Activated CD8-positive, alpha-beta T cell treated with anti-CD3 and anti-CD28 coated beads, Interleukin-2, amount 10 ng/mL, durations not matched to agents 7 days and 5 days (primary cell): ENCODE measurements at places on chromosomes 1 and 21. TPM values are rescaled to one million over a fixed set of nuclear protein-coding genes. Genes with fewer than 3 reads are reported as not detected.

SLFNL1 gene
- total RNA-seq = 0.29 TPM

GBP6 gene
- total RNA-seq = 0.10 TPM

DNA sequence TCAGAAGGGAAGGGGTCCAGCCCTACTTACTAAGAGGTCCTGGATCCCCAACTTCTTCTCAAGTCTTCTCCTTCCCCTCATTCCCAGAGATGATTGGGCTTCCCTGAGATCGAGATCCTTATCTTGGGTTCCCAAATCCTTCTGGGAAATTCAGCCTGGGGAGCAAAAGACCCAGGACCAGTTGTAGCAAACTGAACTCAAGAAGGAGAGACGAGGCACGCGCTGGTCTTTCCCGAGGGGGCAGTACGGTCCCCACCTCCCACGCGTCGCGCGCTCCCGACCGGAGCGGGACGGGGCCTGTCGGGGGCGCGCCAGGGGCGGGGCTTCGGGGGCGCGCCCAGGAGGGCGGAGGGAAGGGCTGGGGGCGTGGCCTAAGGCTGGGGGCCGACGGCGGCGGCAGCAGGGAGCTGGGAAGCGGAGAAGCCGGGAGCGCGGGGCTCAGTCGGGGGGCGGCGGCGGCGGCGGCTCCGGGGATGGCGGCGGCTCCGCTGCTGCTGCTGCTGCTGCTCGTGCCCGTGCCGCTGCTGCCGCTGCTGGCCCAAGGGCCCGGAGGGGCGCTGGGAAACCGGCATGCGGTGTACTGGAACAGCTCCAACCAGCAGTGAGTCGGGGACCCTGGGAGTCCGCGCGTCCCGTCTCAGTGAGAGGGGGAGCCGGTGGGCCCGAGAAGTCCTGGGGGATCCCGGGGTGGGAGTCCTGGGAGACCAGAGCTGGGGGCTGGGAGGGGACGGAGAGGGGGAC is at the start of gene EFNA3:
EFNA3 (plus strand) TSS at position 369 of the 741 bp plus-strand sequence; CDS start at position 474, 105 bp downstream.
- H3K4me3 ChIP-seq = peak within 1 kb of the TSS; percentile 59
- peaks cover 69% of the 10 kb centered on the region for H3K4me1 ChIP-seq
- peaks cover 3% of the 10 kb centered on the region for H3K36me3 ChIP-seq
- peaks cover 39% of the 10 kb centered on the region for H3K27me3 ChIP-seq
- H3K27ac ChIP-seq = peak within 1 kb of the TSS; percentile 56

DNA sequence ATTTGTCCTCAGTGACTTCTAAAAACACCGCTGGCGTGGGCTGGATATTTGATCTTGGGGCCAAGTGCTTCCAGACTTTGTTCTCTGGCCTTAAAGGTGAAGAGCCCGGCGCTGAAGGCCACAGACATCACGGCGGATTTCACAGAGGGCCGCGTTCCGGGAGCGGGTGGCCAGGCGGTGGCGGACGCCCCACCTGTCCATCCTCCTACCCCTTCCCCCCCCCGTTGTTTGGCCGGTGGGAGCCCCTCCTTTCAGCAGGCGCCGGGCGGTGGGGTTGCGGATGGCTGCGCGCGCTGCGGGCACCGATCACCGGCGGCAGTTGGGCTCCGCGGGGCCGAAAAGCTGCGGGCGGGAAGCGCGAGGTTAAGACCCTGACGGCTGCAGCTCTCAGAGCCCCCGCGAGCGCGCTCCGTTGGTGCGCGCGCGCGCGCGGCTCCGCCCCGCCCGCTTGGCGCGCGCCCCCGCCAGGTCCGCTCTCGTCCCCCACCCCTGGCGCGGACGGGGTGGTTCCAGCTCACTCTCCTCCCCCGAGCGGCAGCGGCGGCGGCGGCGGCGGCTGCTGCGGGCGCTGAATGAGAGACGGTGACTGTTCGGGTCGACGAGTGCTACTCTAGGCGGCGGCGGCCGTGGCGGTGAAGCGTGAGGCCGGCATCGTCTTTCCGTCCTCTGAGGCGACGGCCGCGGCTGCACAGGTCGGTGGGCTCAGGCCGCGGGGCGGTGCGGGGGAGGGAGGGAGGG is at the start of gene RALGPS2:
RALGPS2 (plus strand) TSS at position 517 of the 738 bp plus-strand sequence. CDS start 51,521 bp downstream, outside the sequence.
- peak; percentile 66 for DNase-seq
- peak within 1 kb of the TSS; percentile 82 for H3K4me3 ChIP-seq
- no peaks in the 10 kb centered on the region for H3K36me3 ChIP-seq
- H3K4me1 ChIP-seq = peaks cover 7% of the 10 kb centered on the region

- H3K27ac ChIP-seq = no peak overlapping the region
- DNase-seq = no peak
- no peaks in the 10 kb centered on the region for H3K4me1 ChIP-seq
Measured at GRCh38 chr21:29256126-29256910, 42.4 kb upstream of the BACH1 start.

DNA sequence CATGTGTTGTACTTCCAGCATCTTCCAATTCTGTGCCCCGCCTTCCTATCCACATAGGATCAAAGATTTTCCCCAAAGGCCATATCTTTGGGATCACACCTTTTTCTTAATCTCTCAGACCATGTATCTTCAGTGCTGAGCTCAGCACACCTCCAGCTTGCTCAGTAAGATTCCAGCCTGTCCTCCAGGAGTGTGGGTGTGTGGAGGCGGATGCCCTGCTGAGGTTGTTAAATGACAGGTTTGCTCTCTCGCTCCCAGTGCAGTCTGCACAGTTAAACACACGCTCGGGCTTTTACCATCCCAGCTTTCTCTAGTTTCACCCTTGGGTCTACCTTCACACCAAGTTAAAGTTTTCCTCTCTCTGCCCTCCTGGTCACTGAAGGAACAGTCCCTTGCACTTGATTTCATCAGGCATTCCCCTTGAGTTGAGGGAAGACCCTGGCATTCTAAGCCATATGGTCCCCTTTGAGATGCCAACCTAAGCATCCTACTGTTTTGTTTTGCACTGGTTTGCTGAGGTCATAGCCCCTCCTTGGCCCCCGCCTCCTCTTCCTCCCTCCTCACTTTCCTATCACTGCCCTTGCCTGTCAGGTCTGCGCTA is 13.7 kb downstream of the MYOG start:
- no peak overlapping the region for H3K4me3 ChIP-seq
- no peak overlapping the region for H3K27ac ChIP-seq
- H3K4me1 ChIP-seq = peaks cover 13% of the 10 kb centered on the region
- H3K36me3 ChIP-seq = peaks cover 6% of the 10 kb centered on the region
- H3K27me3 ChIP-seq = peaks cover 16% of the 10 kb centered on the region

DNA sequence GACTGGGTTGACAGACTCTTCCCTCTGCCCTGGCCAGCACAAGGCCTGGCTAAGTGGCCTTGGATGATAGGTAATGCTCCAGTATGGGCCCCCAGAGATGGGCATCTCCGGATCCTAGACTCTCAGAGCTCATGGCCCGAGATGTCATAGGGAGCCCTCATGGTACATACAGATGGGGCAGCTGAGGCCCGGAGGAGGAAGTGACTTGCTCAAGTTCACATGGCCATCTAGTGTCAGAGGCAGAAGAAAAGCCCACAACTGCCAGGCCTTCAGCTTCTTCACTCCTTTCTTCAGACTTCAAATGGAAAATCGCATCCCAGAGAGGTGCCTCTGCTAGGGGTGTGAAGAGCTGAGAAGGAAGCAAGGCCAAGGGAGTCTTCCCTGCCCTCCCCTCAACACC is 46.8 kb upstream of the SYNC start:
- H3K27ac ChIP-seq = no peak overlapping the region
- H3K36me3 ChIP-seq = no peaks in the 10 kb centered on the region
- H3K4me3 ChIP-seq = no peak overlapping the region
- peaks cover 27% of the 10 kb centered on the region for H3K27me3 ChIP-seq

DNA sequence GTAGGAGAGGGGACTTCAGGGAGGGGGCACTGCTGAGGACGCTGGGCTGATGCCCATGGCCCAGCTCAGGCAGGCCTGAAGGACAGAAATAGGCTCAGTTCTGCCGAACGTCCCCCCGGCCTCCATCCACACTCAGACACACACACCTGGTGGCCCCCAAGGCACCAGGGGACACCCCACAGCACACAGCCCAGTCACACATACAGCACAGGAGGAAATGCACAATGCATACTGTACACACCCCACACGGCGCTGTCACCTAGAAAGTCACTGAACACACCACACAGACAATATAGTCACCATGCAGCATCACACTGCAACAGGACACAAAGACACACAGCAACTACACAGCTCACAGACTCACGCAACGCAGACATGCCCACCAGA is 562 bp downstream of the SYTL1 start:
- H3K36me3 ChIP-seq = peaks cover 36% of the 10 kb centered on the region
- H3K4me1 ChIP-seq = peaks cover 54% of the 10 kb centered on the region
- H3K4me3 ChIP-seq = peak overlapping the region; percentile 91
- no peaks in the 10 kb centered on the region for H3K27me3 ChIP-seq

DNA sequence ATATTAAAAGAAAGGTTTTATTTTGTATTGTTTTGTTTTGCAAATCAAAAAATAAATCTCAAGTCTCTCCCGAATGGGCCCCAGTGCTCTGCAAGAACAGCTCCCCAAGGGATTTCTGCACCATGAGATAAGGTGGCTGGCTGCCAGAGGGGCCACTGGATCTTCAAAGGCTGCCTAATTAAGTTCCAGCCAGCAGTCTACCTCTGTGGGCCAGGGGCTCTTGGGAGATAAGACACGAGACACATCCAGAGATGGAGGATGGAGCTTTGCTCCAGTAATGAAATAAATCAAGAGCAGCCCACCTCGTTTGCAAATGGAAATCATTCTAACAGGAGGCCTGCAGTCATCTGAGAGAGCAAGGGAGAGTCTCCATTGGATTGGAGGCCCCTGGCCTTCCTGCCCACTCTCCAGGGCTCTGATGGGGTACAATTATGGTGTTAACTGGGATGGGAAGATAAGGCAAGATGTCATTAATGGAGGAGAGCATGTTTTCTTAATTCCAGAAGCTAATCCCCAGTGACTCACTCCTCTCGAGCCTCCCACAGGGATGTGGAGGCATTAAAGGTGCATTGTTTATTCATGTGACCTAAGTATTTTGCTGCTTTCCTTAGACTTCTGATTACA is 155.2 kb upstream of the KAZN start:
- H3K36me3 ChIP-seq = no peaks in the 10 kb centered on the region
- no peak overlapping the region for H3K4me3 ChIP-seq
- H3K27me3 ChIP-seq = no peaks in the 10 kb centered on the region
- DNase-seq = no peak
- no peak overlapping the region for H3K27ac ChIP-seq

GRCh38 chr1:98352378-98352777 is 309.1 kb upstream of the SNX7 start:
- H3K4me1 ChIP-seq = no peaks in the 10 kb centered on the region
- no peaks in the 10 kb centered on the region for H3K36me3 ChIP-seq
- DNase-seq = no peak
- no peak overlapping the region for H3K4me3 ChIP-seq
- no peak overlapping the region for H3K27ac ChIP-seq

GRCh38 chr1:245599371-245600174 is 444.8 kb downstream of the KIF26B start:
- H3K27ac ChIP-seq = no peak overlapping the region
- no peak overlapping the region for H3K4me3 ChIP-seq

DNA sequence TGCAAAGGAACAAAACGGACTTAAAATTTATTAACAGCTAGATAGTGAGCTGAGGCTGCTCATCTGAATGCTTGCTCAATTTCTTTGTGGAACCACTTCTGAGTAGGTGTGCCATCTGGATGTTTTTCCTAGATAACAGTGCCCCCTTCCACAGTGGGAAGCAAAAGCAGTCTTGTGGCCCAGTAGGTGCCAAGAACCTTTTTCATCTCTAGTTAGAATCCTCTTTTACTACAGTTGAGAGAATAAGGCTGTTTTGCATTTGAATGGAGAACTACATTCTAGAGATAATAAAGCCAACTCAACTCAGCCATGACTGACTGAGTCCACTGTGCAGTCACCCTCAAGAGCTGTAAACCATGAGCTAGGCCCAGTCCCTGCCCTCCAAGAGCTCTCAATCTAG is 13.3 kb downstream of the F3 start:
- peaks cover 19% of the 10 kb centered on the region for H3K27me3 ChIP-seq
- no peak overlapping the region for H3K4me3 ChIP-seq
- no peak for DNase-seq
- H3K27ac ChIP-seq = no peak overlapping the region
- H3K4me1 ChIP-seq = no peaks in the 10 kb centered on the region
- no peaks in the 10 kb centered on the region for H3K36me3 ChIP-seq

DNA sequence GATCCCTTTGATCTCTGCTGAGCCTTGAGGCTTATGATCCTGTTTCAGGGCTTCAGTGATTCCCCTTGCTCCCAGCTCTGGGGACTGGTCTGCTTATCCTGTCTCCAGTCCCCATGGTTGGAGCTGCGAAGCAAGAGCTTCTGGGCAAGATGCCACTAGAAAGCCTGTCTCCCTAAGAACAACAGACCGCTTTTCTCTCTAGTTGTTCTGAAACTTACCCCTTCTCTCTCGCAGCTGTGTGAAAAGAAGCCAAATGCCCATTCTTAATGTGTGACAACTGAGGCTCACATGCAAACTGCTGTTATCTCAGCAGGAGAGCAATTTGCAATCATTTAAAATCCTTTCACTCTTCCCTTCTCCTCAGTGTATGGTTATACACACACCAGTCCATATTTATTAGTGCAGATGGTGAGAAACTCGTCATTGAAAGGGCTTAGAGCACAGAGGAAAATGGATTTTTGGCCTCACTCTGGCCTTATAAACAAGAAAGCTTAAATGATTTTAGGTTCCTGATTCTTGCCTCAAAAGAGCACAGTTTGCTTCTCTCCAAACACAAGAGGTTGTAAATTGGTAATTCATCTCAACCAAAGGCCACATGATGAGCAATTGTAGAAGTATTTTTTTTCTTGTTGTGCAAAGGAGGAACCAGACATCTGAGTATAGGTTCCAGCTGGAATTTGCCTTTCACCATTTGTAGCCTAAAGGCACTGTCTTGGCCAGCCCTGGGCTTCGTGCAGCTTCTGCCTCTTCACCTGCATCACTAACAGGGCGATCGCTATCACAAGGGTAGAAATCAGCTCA is 179.2 kb upstream of the LMO4 start:
- H3K4me1 ChIP-seq = peaks cover 16% of the 10 kb centered on the region
- H3K36me3 ChIP-seq = no peaks in the 10 kb centered on the region
- H3K4me3 ChIP-seq = no peak overlapping the region
- peaks cover 42% of the 10 kb centered on the region for H3K27me3 ChIP-seq
- H3K27ac ChIP-seq = no peak overlapping the region
- no peak for DNase-seq

DNA sequence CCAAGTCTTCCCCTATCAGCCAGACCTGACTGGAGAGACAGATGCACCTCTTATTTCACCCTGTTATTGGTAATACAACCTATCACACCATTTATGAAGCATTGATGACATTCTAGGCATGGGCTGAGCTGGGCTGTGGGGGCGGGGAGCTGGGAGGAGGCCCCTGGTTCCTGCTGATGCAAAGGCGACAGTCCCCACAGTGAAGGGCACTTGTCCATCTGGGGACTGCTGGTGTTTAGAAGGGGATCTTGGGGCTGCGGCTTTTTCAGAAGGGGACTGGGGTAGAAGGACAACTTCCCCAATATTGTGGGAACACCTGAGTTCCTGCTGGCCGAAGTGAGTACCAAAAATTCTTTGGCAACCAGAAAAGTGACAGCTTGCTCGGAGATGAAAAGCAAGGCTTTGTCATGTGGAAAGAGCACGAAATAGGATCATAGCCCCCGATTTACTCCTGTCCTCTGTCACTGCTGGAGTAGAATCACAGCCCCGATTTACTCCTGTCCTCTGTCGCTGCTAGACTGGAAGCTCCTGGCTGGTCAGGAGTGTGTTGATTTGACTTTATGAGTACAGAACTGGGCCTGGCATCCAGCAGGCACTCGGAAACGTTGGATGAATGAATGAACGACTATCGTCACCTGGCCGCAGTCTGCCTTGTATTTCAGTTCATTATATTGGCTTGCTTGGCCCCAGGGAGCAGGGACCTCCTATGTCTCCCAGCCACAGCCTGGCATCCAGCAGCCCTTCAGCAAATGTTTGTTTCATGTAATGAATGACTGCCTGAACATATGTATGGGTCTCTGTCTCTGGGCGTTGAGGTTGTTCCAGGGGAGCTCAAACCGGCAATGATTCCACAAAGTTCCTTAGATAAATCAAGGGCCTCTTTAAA is 16.5 kb upstream of the ETV3L start:
- no peak overlapping the region for H3K4me3 ChIP-seq
- H3K36me3 ChIP-seq = peaks cover 1% of the 10 kb centered on the region
- H3K27me3 ChIP-seq = peaks cover 16% of the 10 kb centered on the region
- peaks cover 9% of the 10 kb centered on the region for H3K4me1 ChIP-seq
